ENCODE measurements at places on chromosomes 3 and 15.
A peak's percentile ranks its signal among the peaks of the same experiment; 100 is the strongest.

DNA sequence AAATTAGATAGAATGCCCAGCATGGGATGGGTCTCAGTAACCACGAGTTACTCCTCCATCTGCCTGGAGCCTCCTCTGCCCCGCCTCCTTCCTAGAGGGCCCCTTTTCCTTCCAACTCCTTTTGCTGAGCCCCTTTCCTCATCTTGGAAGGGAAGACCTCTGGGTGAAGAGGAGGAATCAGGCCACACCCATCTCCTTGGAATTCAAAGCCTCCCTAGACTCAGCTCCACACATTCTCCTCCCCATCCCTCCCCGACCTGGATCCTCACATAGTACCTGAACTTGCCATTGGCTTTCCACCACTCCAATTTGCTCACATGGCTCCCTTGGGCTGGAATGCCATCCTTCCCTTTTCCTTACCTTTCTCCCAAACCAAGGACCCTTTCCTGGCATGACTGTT, 128.8 kb downstream of the SMAD6 start:
- DNase-seq: no peak

DNA sequence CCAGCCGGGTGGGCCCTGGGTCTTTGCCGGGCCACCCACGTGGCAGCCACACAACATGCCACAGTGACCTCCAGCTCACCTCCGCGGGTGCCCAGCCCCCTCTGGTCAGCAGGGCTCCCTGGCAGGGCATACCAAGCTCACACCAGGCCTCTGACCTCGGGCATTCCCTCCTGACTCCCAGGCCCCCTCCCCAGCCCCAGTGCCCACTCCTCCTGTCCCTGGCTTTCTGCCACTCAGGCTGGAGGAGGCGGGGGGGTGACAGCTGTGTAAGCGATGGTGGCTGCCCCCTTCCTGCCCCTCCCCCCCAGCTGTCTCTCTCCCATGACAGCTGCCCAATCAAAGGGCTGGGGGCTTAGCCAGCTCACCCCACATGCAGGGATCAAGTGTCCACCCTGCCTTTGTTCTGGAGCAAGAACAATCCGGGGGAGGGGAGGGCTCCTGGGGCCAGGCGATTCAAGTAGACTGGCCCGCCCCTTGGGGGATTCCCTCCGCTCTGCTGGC, 3.3 kb downstream of the PCBP4 start:
- DNase-seq: no peak

DNA sequence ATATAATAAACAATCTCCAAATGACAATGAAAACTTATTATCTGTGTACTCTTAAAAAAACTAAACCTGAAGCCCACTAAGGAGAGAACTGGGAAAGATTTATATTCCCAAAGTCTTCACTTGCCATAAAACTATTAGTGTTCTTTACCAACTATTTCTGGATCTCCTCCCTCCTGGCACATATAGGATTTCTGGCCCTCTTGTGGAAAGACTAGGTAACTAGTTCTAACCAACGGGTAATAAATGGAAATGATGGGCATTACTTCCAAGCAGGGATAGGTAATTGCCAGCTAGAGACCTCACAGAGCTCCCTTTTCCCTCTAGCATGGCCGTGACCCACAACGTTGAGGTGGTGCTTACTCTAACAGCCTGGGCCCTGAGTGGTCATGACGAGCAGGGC, 110.1 kb downstream of the DNAH12 start:
- DNase-seq: peak; percentile 63

DNA sequence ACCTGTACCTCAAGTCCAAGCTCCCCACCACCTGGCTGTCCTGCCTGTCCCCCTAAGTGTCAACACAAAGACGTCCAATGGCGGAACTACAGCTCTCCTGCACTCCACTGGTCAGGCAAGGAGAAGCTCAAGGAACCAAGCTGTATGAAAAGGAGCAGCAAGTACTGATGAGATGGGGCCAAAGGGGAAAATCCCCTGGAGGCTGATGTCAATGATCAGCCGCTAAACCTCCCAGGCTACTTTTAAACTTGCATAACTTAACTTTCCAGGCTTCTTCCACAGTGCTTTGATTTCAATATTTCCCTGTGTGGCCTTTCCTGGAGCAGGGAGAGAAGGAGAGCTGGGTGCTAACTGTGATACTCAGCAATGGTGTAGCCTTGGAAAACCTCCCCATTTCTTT, 35.0 kb downstream of the TM4SF4 start:
- no peak for DNase-seq

DNA sequence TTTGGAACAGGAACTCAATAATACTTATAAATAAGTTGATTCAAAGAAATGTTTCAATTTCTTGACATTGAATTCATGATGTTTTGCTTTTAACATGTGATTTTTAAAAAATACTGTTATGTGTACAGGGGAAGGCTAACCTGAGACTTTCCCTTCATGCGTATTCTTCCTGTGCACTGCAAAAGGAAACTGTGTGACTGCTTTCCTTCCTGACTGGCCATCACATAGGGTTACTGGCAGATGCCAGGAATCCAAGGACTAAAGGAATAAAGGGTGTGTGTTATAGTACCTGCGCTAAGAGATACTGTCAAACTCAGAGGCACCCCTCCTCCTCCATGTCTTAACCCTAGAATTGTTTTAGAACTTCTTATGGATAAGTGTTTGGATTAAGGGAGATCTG, 236.0 kb downstream of the UBE2E2 start:
- no peak for DNase-seq
